Stomach (tissue), 19 donors: ENCODE measurements at places on chromosomes 7 and 10.
A peak's percentile ranks its signal among the peaks of the same experiment; 100 is the strongest.

GRCh38 chr7:95628831-95629439 is 32.6 kb upstream of the PDK4 start:
- DNase-seq: peak; percentile 42

DNA sequence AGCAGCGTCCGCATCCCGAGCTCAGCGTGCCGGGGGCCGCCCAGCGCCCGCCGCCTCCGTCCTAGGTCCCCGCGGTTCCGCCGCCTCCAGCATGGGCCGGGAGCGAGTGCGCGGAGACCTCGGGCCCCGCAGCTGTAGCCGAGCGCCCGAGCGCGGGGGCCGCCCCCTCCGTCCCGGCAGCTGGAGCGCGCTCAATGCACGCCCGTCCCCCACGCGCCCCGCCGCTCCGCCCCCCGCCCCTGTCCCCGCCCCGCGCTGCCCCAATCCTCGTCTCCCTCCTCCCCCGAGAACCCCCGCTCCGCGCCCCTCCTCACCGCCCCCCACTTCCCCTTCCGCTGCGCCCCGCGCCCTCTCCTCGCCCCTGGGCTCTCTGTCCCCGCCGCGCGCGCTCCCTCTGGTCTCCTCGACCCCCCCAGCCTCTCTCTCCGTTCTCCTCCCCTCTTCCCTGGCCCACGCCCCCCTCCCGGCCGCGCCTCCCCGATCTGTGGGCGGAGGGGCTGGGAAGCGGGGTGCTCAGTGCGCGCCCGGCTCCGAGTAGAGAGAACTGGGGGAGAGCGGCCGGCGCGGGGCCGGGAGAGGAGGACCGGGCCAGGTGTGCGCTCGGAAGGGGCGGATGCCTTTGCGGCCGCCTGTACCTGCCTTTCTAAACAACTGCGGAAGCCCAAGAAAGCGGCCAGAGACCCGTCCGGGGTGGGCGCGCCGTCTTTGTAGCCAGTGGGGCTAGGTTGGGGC is at the start of gene VIPR2:
TSS of gene VIPR2 (minus strand) at position 110 of the 732 bp plus-strand sequence. CDS start at position 14, 96 bp downstream.
- DNase-seq: no peak

GRCh38 chr7:43954524-43955228 is 28.4 kb downstream of the UBE2D4 start:
- DNase-seq: peak; percentile 30

DNA sequence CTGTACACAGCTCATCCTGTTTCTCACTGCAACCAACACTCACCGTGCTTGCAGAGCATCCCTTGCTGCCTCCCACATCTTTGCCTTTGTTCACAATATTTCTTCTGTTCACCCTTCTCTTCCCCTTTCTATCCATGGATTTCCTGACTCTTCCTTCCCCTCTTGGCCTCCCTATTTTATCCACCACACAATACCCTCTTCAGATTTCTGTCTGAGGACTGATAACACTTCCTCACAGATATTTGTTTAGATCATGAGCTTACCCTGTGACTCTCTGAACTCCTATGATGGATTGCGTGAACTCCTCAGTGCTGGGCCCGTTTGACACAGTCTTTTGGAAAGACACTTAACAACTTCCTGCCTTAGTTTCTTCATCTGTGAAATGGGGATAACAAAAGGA is 62.8 kb upstream of the GPR158 start:
- DNase-seq: no peak

DNA sequence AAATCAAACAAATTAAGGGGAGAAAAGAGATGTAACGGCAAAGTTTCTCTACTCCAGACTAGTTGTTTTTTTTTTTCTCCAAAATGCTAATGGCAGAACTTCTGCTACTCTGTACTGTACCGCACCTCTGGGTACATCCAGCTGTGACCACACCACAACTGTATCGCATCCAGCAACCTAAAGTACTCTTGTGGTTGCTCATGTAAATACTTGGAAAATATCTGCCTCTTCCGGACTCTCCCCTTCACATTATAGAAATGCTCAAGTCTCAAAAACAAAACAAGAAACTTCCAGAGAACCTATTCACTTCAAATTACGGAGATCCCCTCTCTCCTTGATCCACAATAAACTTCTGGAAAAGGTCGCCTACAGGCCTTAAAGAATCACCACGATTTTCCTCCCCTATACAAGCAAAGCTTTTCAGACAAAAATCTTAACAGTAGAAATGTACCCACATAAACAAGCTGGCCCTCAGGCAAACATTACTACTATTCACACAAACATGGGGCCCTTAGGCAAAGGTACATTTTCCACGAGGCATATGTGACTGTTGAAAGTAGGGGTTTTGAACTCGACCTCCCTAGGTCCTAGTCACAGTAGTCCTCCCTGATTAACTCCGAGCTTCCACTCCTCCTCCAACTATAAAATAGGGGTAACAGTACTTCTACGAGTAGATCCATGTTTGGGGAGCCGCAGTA is 222.9 kb upstream of the MKLN1 start:
- no peak for DNase-seq

DNA sequence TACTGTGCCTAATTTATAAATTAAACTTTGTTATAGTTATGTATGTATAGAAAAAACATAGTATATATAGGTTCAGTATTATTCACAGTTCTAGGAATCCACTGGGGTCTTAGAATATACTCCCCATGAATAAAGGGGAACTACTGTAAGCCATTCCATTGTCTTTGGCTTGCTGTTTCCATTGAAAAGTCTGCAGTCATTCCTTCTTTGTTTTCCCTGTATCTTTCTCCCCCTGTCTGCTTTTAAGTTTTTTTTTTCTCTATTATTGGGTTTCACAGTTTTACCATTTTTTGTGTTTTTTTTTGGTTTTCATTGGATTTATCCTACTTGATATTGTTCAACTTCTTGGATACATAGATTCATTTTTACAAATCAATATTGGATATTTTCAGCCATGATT is 6.7 kb upstream of the PNLIP start:
- DNase-seq: no peak

GRCh38 chr10:5584895-5585516 is 60.2 kb downstream of the CALML3 start:
- DNase-seq: no peak

DNA sequence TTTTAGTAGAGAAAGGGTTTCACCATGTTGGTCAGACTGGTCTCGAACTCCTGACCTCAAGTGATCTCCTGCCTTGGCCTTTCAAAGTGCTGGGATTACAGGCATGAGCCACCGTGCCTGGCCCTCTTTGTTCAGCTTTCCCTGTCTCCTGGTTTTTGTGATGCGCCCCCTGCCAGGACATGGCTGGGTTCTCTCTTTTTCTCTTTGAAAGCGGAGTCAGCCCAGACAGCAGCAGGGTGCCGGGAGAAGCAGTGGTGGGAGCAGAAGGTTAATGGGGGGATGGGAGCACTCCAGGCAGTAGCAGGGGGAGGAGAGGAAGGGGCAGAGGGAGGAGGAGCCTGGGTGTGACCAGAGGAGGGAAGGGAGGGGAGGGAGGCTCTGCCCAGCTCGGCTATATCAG is 1.8 kb downstream of the MUC3A start:
- DNase-seq: no peak

GRCh38 chr7:99789441-99790070 is 5.6 kb upstream of the CYP3A4 start:
- DNase-seq: no peak

- DNase-seq: no peak
Measured at GRCh38 chr10:121578965-121579364, 19.3 kb downstream of the FGFR2 start.
